D341Med (cell line): ENCODE measurements at places on chromosomes 4 and X.

- no peak for DNase-seq
Observed at GRCh38 chr4:8860892-8861575, 10.6 kb downstream of the HMX1 start.

DNA sequence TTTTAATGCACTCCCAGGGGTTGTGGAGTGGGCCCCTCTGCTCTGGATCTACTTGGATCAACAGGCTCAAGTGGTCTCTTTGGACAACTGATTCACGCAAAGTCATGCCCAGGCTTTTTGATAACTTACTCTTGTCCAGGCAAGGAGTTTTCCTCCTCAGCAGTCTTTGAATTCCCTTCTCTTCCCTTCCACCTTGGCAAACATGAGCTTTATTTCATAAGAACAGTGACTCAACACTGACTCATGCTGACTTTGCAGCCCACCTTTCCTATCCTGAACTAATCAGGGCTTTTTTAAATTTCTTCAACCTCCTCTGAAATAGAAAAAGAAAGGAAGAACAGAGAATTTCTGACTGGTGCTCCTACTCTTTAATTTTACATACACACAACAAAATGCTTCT lies 132.1 kb upstream of the LDB2 start:
- DNase-seq: no peak

DNA sequence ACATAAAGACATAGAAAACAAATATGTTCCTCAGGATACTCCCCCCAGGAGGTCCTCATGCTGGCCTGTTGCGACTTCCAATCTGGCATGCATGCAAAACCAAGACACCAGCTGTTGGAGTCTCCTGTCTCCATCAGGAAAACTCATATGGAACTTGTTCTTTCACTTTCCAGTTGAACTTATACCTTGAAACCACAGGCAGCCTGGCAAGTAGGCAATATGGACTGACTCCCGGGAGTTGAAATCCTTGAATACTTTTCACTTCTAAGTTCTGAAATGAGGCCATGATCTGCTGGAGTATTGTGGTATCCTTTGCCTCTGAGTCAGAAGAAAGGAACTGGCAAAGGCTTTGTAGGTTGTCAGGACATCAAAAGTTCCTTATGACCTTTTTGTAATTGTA lies 444.2 kb downstream of the IDS start:
- DNase-seq: no peak

- DNase-seq: no peak
Observed at GRCh38 chr4:114077610-114078009, 98.2 kb upstream of the ARSJ start.

DNA sequence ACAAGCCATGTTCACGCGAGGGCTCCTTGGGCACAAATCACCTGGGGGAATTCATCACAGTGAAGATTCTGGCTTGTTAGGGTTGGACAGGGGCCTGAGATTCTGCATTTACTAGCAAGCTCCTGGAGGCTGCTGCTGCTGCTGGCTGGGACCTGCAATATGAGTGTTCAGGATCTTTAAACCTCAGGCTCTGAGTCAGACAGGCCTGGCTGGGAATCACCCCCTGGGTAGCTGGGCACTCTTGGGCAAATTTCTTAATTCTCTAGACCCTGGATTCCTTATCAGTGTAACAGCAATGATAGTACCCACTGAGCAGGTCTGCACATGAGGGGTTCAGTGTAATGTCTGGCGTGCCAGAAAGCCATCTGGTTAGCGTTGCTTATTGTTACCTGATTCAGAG lies 101.5 kb downstream of the DHX15 start:
- DNase-seq: no peak

- DNase-seq: no peak
Observed at GRCh38 chr4:176653401-176654220, 139.1 kb downstream of the VEGFC start.

DNA sequence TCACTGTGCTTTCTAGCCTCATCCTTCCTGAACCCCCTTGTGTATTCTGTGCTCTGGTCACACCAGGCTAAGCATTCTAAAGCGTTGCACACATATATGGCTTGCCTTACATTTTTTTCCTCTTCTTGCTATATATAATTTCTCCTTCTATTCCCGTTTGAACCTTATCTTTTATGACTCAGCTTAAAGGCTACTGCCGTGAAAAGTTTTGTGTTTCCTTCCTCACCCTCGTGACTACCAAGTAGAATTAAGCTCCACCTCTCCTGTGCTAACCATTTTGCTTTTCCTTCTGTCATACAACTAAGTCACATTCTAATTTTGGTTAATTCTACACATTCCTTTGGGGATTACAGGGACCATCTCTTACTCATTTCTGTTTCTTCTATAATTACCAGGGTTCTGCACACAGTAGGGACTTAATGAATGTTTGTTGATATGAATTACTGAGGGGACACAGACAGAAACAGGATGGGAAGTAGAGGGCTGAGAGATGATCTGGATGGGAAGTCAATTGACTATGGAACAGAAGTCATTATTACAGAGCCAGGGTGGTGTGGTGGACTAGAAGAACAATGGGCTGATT lies 67.1 kb downstream of the DOCK11 start:
- DNase-seq: no peak

DNA sequence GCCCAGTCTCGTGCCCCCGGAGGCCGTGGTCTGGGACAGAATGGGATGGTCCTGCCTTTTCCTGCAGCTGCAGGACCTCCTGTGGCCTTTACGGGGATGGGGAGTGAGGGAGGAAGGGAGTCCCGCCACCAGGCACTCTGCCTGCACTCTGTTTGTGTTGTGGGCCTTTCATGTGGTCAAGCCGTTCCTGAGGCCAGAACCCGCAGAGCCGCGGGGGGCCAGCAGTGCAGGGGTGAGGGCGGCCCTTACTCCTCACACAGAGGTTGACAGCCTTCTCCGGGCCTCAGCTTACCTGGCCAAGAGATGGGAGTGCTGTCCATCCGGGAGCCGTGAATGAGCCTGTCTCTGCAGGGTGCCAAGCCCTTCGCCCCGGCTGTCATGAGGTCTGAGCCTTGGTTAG lies 230.7 kb downstream of the AFAP1 start:
- DNase-seq: no peak

- no peak for DNase-seq
Observed at GRCh38 chr4:1608196-1608820, 75.8 kb downstream of the FAM53A start.

- no peak for DNase-seq
Observed at GRCh38 chrX:108221301-108221864, 129.8 kb downstream of the ATG4A start.

DNA sequence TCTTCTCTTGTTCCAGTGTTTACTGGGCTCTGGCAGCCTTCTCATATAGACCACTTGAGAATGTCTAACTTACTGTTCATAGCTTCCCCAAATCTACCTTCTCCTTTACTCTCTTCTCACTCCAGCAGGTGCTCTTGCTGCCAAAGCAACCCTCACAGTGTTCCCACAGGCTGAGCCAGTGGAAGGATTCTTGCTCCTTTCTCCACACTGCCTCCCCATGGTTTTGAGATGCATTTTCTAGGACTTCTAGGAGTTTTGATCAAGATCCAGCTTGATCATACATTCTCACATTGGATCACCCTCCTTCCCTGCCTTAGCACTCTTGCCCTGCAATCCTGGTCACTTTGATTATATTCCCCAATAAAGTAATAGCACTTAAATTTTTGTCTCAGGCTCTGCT lies 230.8 kb downstream of the TMEM47 start:
- no peak for DNase-seq

DNA sequence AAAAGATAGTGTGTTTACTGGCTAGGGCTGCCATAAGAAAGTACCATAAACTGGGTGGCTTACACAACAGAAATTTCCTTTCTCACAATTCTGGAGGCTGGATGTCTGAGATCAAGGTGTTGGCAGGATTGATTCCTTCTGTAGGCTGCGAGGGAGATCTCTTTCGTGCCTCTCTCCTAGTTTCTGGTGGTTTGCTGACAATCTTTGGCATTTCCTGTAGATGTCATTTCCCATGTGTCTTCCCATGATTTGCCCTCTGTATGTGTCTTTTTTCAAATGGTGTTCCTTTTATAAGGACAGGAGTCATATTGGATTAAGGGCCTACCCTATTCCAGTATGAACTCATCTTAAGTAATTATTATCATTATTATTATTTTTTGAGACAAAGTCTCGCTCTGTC lies 27.9 kb upstream of the LCORL start:
- no peak for DNase-seq

- DNase-seq: no peak
Observed at GRCh38 chr4:42596918-42597317, 60.0 kb downstream of the ATP8A1 start.

- DNase-seq: no peak
Observed at GRCh38 chr4:3225071-3225850, 23.7 kb upstream of the MSANTD1 start.

- no peak for DNase-seq
Observed at GRCh38 chr4:156290811-156291210, 337.1 kb upstream of the CTSO start.
